ENCODE measurements at places on chromosomes 12 and 14. TPM values are rescaled to one million over a fixed set of nuclear protein-coding genes. Genes with fewer than 3 reads are reported as not detected.

Gene TAS2R19
- not detected for total RNA-seq

Gene KSR2
- total RNA-seq, result not detected

Gene GLI1
- total RNA-seq, result 1.5 TPM

Gene INHBC
- total RNA-seq, result not detected

Gene KRT82
- not detected for total RNA-seq

Gene RDH11
- 101 TPM for total RNA-seq

Gene SLCO1B1
- not detected for total RNA-seq

Gene KRT6C
- not detected for total RNA-seq

Data from bronchus fibroblast of lung (primary cell).